ENCODE measurements at places on chromosomes 5 and 9.

GRCh38 chr5:54774281-54775170 is 210.9 kb downstream of the ESM1 start:
- DNase-seq: no peak

DNA sequence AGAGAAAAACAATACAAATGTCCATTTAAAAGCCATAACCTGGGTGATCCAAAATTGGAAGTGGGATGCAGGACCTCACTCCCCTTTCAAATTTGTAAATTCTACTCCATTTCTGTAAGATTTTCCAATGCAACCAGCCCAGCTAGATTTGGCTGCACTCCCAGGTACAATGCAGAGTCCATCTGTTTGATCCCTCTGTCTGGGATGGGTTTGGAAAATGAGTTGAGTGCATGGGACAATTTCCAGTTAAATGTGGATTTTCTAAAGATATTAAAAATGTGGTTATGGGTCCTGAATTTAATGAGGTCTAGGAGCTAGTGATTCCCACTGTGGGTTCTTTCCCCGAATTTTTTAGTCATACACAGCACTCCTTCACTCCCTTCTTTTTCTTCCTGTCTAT is 104.0 kb upstream of the ATP10B start:
- no peak for DNase-seq

- DNase-seq: no peak
Measured at GRCh38 chr9:124810663-124811355, 33.9 kb downstream of the OLFML2A start.

GRCh38 chr9:120791161-120791560 is 2.1 kb downstream of the FBXW2 start:
- DNase-seq: no peak

DNA sequence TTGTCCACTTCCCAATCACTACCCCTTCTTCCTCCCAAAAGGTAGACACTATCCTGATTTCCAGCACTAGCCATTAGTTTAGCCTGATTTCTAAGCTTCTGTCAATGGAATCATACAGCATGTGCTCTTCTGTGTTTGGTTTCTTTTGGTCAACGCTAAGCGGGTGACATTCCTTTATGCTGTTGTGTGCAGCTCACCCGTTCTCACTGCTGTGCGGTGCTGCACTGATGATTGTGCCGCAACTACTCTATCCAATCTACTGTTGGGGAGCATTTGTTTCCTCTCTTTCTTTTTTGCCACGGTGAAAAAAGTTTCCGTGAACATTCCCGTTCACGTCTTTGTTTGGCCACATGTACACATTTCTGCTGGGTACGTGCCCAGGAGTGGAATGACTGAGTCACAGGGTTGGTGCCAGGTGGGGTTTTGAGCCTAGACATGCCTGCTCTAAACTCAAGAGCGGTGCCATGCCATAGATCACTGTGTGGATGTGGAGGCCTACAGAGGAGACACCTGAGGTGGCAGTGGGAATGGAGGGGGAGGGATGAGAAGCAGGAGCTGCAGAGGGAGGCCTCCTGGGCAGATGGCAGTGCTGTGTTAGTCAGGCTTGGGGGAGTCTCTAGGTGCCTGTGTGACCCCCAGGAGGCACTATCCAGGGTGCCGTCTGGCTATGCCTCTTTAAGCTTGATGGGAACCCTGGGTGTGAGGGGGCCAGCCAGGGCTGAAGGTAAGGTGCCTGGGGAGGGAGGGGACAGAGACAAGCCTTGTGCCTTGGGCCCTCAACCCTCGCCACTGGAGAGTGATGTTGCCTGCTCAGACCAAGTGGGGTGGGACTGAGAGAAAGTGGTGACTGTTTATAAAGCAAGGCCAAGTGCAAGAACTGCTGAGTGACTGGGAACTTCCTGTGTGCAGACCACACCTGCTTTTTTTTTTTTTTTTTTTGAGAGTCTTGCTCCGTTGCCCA is 11.4 kb upstream of the ANKRD33B start:
- no peak for DNase-seq

DNA sequence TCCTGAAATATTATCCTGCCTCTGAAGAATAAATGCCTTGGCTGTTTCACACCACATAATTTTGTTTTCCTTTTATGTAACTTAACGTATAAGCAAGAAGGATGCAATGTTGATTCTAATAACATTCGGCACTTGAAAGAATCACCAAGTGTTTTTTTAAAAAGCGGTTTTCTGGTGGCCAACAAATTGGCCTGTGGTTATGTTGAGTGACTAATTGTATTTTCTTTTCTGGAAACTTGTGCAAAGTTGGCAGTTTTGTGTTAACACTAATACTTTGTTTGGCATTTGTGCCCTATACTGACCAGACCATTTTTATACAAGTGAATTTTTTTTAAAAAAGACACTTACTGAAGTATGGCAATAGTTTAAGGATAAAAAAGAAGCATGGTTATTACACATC is 452.7 kb downstream of the BNC2 start:
- DNase-seq: no peak

DNA sequence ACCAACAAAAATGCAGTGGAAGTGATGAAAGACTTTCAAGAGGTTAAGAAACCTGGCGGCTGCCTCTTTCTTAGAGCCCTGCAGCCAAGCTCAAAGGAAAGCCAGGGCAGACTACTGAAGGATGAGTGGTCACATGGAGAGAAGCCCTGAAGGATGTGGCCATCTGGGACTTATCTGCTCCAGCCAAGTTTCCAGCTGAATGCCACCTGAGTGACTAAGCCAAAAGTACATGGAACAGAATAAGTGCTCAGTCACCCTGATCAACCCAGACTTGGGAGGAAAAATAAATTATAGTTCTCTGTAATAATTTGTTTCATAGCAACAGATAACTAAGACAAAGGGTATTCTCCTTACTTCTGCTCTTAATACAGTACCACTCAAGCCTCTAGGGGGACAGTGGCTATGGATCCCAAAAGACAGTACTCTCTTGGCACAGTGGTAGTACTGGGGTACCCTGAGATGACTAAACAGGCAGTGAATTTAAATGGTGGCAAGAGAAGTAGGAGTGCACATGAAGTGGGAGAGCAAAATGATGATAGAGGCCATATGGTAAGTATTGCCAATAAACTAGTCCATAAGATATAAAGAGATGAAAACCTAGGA is 182.3 kb downstream of the ELAVL2 start:
- DNase-seq: no peak

GRCh38 chr5:87195104-87195591 is 72.5 kb upstream of the RASA1 start:
- DNase-seq: no peak

- DNase-seq: no peak
Measured at GRCh38 chr9:72839085-72839484, 113.8 kb downstream of the ALDH1A1 start.

DNA sequence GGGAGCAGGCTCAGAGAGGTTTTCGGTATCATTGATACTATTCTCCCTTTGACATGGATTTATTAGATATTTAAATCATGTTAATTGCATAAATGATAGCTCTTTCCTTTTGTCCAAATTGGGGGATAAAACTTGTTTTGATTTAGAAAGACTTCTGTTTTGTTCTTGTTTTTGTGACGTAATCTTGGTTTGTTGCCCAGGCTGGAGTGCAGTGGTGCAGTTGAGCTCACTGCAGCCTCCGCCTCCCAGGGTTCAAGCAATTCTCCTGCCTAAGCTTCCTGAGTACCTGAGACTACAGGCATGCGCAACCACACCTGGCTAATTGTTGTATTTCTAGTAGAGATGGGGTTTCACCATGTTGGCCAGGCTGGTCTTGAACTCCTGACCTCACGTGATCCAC is 7.1 kb downstream of the MAT2B start:
- no peak for DNase-seq

GRCh38 chr9:3136686-3137346 is 292.9 kb upstream of the PUM3 start:
- no peak for DNase-seq

DNA sequence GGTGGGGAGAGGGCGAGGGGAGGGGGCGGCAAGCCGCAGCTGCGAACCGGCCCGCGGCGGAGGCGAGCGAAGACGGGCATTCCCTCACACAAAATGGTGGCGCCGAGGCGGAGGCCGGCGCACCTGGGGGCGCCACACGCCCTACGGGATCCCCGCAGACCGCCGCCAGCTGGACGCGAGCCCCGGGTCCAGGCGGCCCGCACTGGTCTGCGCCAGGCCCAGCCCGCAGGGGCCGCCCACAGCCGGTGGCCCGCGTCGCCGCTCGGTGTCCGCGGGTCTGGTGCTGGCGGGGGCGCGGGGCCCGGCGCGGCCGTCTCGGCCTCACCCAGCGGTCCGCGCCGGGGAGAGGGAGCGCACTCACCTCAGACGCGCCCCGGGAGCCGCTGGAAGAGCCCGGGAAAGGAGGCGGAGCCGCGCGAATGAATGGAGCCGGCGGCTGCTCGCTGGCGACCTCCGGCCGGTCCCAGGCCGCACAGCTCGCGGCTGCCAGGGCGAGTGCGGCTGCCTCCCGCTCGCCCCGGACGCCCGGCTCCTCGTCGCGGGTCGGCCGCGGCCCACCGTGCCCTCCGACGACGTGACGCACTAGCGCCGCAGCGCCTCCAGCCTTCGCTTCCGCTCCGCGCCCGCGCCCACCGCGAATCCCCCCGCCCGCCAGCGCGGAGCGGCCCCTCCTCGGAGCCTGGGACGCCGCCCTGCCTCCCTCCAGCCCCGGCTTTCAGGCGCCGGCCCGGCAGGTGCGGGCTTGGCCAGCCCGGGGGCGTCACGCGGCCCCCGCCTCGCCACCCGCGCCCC is at the start of gene FAM169A:
TSS of gene FAM169A (minus strand) at position 584 of the 792 bp plus-strand sequence. CDS start 24,711 bp downstream, outside the sequence.
- peak; percentile 13 for DNase-seq

DNA sequence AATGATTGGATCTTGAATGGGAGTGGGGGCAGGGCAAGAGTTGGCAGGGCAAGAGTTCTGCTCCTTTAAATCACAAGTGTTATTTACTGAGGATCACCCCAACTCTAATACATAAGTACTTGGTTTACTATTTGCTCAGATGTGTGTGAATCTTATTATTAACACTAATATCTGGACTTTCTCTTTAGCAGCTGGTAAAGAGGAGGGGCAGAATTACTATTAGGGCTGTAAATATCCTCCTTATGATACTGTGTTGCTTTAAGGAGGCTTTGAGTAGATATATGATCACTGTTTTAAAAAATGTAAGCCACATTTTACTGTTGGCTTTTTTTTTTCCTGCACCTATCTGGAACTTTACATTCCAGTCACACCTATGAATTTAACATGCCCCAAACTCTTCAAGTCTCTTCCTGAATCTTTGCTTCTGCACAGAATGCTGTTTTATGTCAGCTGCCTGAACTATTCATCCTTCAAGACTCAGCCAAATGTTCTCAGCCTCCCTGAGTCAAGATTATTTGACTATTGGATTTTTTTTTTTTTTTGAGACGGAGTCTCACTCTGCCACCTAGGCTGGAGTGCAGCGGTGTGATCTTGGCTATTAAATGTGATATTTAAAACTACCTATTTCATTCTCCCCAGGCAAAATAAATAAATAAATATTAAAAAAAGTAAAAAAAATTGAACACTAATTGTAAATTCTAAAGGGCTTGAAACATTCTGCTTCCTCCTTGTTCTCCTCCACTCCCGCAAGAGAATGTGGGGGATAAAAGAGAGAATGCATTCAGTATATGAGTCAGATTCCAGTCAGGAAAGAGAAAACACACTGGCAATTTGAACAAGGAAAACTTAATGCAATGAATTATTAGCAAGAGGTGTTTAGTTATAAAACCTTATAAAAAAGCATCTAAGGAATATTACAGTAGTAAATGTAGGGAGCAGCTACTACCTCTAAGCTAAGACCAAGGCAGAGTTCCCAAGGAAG is 99.3 kb downstream of the FOCAD start:
- no peak for DNase-seq

- no peak for DNase-seq
Measured at GRCh38 chr9:124527781-124528180, 20.6 kb upstream of the NR5A1 start.

DNA sequence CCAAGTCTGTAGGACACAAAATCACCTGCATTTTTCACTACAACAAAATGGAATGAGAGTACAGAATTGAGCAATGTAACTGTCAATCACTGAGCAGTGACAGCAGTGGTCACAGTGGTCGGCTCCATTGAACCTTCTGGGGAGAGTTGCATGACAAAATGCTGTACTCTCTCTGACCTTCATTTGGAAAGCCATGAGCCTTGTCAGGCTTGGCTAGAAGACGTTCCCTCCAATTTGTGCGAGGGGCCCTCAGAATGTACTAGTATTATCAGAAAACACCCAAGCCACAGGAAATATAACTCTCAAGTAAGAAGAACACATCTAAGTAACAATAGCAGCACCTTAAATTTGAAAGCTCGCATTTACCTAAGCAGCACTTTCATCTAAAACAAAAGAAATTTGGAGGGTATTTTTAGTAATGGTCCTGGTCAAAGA is 425.6 kb upstream of the MEF2C start:
- no peak for DNase-seq

- peak; percentile 23 for DNase-seq
Measured at GRCh38 chr9:133888809-133889491, 103.2 kb downstream of the VAV2 start.

GRCh38 chr5:173926359-173926758 is 38.2 kb downstream of the CPEB4 start:
- DNase-seq: no peak

DNA sequence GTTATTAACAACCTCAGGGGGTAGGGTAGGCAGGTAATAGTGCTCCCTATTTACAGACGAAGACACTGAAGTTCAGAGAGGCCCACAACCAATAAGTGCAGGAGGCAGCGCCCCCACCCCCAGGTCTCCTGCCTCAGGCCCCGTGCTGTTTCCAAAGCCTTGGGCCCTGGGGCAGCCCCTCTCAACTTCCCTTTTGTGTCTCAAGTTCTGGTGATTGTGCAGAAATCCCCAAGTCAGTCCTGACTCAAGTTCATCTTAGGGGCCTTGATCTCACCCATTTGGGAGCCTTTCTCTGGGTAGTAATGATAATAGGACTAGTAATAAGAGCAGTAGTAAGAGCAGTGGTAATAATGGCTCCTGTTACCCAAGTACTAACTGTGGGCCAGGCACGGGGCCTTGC is 35.5 kb upstream of the ASS1 start:
- DNase-seq: no peak

GRCh38 chr9:14992081-14992480 is 81.9 kb upstream of the FREM1 start:
- DNase-seq: no peak

GRCh38 chr9:122127396-122127798 is 32.2 kb downstream of the NDUFA8 start:
- peak; percentile 87 for DNase-seq

DNA sequence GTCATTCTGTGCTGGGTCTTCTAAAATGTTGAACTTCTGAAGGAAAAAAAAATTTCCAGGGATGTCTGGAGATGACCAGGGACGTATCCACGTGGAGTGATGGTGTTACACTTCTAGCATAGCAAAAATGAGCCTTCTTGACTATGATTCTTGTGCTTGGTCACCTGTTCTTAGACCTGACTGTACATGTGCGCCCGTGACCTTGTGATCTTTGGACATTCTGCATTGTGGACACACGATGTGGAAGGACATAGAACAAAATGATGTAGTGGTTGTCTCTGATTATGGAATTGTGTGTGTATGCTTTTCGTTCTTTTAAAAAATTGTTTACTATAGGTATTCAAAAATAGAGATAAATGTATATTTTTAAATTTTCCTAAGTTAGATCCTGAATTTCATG is 61.0 kb downstream of the SNX30 start:
- no peak for DNase-seq

All from caudate nucleus (tissue), 63 donors.